Vagina (tissue), 2 donors: ENCODE measurements at places on chromosomes 5 and 9.

DNA sequence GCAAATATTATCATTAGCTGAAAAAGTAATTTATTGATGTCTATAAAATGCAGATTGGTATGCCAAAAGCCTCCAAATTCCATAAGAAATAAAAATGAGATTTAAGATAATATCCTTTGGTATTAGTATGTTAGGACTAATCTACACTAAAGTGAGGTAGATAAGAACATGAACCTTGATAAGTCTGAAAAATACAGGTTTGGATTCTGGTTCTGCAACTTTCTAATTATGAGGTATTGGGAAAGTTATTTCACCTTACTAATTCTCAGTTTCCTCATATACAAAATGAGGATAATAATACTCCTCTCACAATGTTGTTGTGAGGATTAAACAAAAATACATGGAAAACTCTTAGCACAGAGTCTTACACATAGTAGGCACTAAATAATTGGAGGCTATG is 300.1 kb downstream of the NNT start:
- H3K27me3 ChIP-seq = no peaks in the 10 kb centered on the region
- no peak overlapping the region for H3K27ac ChIP-seq
- DNase-seq = no peak
- H3K36me3 ChIP-seq = no peaks in the 10 kb centered on the region

- no peak for DNase-seq
- H3K4me3 ChIP-seq = no peak overlapping the region
- no peak overlapping the region for H3K27ac ChIP-seq
Measured at GRCh38 chr5:142821733-142822487, 51.7 kb downstream of the ARHGAP26 start.

DNA sequence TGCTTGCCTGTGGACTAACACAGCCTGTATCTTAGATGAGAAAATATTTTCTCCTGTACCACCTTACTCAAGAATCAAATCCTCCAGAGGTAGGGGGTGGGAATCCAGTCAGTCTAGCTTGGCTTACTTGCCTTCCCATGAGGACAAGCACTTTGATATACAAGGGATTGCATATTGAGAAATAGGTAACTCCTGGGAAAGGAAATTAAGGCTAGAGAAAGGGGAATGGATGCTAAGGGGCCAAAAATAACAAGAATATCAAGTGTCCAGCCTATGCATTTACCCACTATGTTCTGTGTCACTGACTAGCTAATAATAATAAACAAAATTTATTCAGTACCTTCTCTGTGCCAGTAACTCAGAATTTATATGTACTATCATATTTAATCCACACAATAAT is 21.4 kb upstream of the SNX2 start:
- DNase-seq = no peak
- no peaks in the 10 kb centered on the region for H3K4me1 ChIP-seq
- H3K27ac ChIP-seq = no peak overlapping the region
- no peaks in the 10 kb centered on the region for H3K36me3 ChIP-seq
- no peaks in the 10 kb centered on the region for H3K27me3 ChIP-seq

- no peaks in the 10 kb centered on the region for H3K27me3 ChIP-seq
- peaks cover 10% of the 10 kb centered on the region for H3K4me1 ChIP-seq
- no peak for DNase-seq
- no peak overlapping the region for H3K27ac ChIP-seq
- no peaks in the 10 kb centered on the region for H3K36me3 ChIP-seq
Measured at GRCh38 chr5:1943481-1943880, 60.8 kb upstream of the IRX4 start.

GRCh38 chr9:134386951-134387831 is 60.9 kb downstream of the RXRA start:
- peak overlapping the region; percentile 51 for H3K27ac ChIP-seq
- no peaks in the 10 kb centered on the region for H3K27me3 ChIP-seq
- H3K4me1 ChIP-seq = peaks cover 100% of the 10 kb centered on the region
- no peak overlapping the region for H3K4me3 ChIP-seq
- DNase-seq = no peak

DNA sequence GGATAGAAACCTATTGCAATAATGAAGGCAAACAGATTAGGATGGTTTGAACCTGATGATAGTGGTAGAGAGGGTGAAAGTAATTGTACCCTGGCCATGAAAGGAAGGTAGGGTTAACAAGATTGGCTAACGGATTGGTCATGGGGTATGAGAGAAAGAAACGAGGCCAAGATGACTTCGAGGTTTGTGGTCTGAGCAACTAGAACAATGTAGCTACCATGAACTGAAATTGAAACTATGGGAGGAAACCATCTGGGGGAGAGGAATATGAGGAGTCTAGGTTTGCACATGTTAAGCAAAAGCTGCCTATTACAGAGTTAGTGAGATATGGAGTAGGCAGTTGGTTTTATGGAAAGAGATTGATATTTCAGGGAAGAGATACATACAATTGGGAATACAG is 406.0 kb downstream of the PRELID2 start:
- H3K27me3 ChIP-seq = no peaks in the 10 kb centered on the region
- H3K27ac ChIP-seq = no peak overlapping the region
- DNase-seq = no peak
- no peaks in the 10 kb centered on the region for H3K36me3 ChIP-seq

DNA sequence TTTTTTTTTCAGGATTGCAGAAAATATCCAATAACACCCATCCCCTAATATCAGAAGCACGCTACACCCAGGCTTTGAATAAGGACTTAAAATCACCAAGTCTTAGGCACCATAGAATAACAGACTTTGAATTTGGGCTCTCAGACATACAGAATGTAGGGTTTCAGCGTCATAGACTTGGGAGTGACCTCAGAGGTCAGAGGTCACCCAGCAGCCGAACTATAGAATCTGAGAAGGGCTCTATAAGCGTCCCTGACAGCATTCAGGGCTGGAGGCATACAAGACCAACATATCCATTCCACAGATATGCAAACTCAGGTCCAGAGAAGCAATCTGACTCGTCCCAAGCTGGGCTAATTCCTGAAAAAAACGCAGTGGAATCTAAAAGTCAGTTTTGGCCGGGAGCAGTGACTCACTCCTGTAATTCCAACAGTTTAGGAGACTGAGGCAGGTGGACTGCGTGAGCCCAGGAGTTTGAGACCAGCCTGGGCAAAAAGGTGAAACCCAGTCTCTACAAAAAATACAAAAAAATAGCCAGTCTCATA is 34.7 kb downstream of the SLC6A7 start:
- DNase-seq = no peak
- H3K27ac ChIP-seq = no peak overlapping the region
- H3K4me1 ChIP-seq = no peaks in the 10 kb centered on the region
- H3K27me3 ChIP-seq = no peaks in the 10 kb centered on the region

GRCh38 chr9:34282096-34282495 is 47.0 kb downstream of the KIF24 start:
- H3K4me1 ChIP-seq = no peaks in the 10 kb centered on the region
- no peak overlapping the region for H3K27ac ChIP-seq
- no peaks in the 10 kb centered on the region for H3K27me3 ChIP-seq
- H3K4me3 ChIP-seq = no peak overlapping the region
- H3K36me3 ChIP-seq = no peaks in the 10 kb centered on the region

- no peaks in the 10 kb centered on the region for H3K27me3 ChIP-seq
- no peaks in the 10 kb centered on the region for H3K4me1 ChIP-seq
Measured at GRCh38 chr5:171850324-171850947, 64.8 kb downstream of the SMIM23 start.
